ENCODE measurements at places on chromosomes 1 and 21.

DNA sequence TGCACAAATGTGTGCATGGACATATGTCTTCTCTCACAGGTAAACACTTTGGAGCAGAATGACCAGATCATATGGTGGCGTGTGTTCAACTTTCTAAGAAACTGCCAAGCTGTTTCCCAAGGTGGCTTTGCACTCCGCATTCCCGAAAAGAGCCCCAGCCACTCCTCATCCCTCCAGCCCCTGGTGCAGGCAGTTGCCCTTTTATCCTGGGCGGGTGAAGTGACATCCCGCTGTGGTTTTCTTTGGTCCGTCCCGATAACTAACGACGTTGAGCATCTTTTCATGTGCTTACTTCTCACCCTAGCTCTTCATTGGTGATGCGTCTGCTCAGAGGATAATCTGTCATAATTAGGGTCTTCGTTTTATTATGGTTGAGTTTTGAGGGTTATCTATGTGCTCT lies 612.5 kb downstream of the MATN1 start:
- DNase-seq: no peak

DNA sequence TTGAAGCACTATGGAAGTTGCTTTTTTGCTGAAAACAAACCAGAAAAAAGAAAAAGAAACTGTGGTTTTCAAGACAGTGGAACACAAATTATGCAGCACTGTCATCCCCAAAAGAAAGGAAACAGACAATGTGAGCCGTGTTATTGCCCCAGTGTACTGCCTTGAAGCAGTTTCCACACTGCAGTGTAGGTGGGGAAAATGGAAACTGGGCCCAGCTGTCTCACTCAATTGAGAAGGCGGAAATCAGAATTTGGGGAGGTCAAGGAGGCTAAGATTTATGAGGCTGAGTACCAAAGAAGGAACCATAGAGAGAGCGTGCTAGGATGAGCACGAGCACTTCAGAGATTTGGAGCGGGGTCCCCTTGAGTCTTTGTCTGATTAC lies 55.5 kb downstream of the MPZL1 start:
- no peak for DNase-seq

DNA sequence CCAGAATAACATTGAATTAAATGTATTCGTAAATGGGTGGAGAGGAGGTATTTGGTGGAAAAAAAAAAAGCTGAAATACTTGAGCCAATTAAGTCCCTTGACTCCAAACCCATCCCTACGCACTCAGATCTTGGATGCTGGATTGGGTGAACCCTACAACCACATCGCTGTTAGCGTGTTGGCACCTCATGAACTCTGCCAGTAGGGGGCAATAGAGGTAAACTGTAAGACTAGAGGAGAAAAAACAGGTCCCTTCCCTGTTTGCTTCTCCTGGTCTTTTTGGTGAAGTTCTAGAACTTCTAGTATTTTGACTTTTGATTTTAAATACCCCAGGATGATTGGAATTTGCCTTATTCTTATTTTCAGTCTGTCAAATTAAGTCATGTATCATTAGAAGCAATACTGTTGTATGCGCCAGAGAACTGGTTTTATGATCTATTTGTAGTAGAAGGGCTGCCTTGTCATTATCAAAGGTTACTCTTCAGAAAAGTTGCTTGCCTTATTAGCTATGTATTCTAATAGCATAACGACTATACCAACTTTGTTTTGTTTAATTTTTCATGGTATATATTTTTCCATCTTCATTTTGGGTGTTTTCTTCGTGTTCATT lies 1.9 kb upstream of the OR13G1 start:
- no peak for DNase-seq

DNA sequence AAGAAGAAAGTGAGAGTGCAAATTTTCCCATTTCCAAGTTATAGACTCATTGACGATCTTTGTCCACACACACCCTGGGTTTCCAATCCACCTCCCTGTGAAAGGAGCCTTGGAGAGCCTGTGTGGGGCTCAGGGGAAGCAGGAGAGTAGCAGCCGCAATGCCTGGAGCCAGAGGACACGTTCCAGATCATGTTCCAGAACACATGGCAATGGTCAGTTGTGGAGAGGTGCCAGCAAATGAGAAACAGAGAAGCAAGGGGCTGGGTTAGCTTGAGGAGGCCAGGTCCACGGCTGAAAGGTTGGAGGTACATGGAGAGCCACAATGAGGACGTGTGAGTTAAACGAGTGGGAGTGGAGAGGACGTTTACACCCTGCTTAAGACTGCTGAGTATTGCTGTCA lies 33.0 kb upstream of the SIPA1L2 start:
- DNase-seq: no peak

GRCh38 chr1:112465122-112465521 lies 43.6 kb upstream of the WNT2B start:
- DNase-seq: no peak

DNA sequence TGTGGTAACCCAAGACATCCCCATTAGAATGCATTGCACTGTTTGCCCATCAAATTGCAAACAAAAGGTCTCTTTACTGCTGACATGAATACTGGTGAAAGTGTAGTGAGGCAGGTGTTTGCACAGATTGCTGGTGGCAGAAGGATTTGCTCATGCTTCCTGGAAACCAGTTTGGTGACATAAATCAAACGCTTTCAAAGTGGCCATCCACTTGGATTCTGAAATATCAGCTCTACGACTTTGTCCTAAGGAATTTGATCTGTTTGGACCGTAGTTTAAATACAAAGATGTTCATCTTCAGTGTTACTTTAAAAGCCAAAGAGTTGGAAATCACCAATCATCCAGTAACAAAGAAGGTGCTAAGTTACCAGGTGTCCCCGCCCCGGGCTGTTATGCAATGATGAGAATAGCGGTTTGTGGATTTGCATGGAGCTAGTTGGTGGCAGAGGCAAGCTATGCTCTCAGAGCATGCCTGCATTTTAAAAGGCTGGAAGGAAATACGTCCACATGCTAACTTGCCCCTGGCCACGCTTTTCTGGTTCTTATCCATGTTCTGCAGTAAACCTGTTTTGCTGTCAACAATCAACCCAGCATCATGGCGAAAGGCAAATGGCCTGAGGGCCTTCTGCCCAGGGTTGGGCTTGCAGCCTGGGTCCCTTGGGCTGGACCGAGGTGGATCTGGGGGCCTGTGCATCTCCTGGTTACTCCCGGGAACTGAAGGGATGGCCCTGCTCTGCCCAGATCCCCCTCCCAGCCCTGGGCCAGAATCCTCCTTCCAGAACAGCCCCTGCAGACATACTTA lies 49.2 kb downstream of the UMODL1 start:
- DNase-seq: no peak

GRCh38 chr1:233019778-233020325 lies 69.4 kb downstream of the NTPCR start:
- no peak for DNase-seq

GRCh38 chr1:221206076-221206475 lies 326.8 kb downstream of the HLX start:
- DNase-seq: no peak

DNA sequence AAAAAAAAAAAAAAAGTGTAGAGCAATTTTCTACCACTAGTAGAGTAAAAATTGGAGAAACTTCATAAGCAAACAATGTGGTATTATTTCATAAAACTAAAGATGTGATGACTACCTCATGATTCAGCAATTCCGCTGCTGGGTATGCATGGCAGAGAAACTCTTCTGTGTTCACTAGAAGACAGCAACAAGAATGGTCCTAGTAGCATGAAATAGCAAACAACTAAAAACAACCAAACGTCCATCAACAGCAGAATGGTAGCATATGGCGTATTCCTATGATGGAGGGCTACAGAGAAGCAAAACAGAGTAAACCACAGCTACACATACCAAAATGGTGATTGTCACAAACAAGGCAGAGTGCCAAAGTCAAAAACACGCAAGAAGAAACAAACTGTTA lies 18.9 kb downstream of the HTR1D start:
- DNase-seq: no peak

DNA sequence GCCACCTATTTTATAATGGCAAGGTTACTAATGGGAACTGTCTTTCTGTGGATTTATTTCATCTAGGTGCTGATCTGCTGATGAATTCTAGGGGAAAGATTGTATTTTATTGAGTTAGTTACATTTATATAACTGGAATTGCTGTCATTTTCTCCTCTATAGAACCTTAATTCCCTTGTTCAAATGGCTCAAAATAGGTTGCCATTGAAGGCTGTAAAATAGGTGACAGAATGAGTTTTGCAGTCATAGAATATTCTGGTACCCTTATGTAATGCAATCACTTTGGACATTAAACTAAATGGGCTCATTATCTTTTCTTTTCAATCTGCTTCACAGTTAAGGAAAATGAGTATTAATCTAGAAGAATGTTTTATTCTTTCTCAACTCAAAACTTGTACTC lies 131.0 kb downstream of the CTH start:
- DNase-seq: no peak

GRCh38 chr1:2234762-2235113 lies 6.6 kb downstream of the SKI start:
- DNase-seq: no peak

GRCh38 chr1:184757406-184757805 lies 2.7 kb upstream of the EDEM3 start:
- DNase-seq: no peak

DNA sequence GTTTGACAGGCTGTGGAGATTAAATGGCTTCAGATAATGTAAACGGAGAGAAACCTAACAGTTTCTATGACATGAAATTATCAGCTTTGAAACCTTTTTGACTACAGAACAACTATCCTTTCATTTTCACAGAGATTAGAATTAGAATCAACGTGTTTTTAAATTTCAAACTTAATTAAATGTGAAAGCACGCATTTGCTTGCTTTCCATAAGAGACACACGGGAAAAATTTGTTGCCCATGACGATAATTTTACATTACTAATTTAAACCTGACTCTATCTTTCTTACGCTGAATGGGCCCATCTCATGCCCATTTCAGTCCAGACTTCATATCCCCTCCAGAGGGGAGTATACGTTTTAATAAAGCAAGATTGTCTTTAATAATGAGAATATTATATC lies 91.7 kb upstream of the HP1BP3 start:
- DNase-seq: no peak

GRCh38 chr1:29504709-29505410 lies 268.5 kb downstream of the PTPRU start:
- DNase-seq: no peak

DNA sequence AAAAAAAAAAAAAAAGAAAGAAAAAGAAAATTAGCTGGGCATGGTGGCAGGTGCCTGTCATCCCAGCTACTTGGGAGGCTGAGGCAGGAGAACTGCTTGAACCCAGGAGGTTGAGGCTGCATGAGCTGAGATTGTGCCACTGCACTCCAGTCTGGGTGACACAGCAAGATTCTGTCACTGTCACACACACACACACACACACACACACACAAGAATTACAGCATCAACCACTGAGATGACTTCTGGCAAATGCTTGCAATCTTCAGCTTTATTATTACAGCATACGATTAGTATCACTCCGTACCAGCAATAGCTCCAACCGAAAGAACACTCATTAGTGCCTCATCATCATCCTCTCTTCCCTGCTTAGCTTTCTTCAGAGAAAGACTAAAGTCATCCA lies 4.6 kb downstream of the ORC1 start:
- DNase-seq: no peak

- no peak for DNase-seq
Measured at GRCh38 chr1:17509363-17509762, 30.1 kb upstream of the ARHGEF10L start.

DNA sequence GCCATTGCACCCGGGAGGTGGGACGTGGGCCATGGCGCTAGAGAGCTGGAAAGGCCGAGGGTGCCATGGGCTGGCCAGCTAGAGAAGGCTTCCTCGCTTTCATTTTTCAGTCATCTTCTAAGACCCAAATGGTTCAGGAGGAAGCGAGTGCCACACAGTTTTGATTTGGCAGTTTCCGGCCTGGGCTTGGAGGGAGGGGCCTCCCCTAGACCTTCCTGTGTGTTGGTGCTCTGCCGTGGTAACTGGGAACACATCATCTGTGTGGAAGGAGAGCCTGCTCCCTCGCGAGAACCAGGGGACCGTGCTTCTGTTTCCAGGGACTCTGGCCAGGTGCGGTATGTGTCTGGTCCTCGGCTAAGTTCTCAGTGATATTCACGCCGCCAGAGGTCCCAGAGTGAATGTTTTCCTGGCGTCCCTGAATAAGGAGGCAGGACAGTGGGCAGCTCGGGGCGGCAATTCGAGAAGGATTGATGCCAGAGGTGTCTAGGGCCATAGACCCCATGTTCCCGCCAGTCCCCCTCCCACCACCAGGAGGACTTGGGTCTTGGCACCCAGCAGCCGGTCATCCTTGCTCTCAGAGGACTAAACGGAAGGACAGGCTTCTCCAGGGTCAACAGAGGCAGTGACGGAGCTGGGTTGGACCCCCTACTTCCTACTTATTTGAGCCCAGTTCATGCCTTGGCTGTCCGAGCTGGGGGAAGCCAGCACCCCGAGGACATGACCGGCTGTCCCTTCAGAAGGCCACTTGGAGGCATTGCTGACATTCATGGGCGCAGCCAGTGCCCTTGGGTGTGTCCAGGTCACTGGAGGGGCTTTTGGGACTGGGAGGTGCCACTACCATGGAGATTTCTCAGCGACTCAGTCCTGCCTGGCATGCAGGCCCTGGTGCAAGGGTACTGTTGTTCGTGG lies 2.7 kb upstream of the NPHP4 start:
- no peak for DNase-seq

- no peak for DNase-seq
Measured at GRCh38 chr1:204613636-204614035, 71.9 kb downstream of the LRRN2 start.

DNA sequence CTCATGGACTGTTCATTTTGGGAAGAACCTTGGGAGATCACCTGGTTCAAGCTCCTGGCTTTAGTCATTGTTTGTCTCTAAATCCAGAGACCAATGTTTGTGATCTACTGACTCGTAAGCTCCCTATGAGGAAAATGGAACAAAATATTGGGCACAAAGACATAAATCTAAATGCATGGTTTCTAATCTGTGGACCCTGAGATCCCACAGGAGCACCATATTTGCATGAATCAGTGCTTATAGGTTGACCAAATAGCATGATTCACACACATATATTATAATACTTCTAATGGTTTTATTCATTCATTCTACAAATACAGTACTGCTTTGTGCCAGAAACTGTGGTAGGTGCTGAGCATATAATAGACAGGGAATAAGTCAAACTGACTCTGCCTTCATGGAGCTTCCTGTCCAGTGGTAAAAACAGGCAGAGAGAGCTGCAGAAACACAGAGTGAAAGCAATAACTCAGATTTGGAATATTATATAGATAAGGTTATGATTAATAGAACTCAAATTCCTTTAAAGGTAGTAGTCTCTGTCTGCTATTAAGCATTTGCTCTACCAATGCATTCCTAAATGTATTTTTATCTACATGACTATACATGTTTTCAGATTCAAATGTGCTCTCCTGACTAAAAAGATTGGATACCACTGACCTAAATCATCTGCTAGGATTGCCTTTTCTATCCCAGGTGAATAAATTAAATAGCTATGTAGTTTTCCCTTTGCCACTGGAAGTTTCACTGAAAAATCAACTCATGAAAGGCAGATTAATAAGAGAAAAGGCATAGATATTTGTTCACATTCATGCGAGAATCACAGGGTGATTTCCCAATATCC lies 198.6 kb upstream of the CAMK1G start:
- no peak for DNase-seq

GRCh38 chr1:199551967-199552565 lies 475.4 kb upstream of the NR5A2 start:
- DNase-seq: no peak

GRCh38 chr1:107767156-107767582 lies 197.8 kb downstream of the VAV3 start:
- no peak for DNase-seq

All from stimulated activated CD8-positive, alpha-beta memory T cell treated with anti-CD3 and anti-CD28 coated beads, Interleukin-4, amount 100 ng/mL, for 4 hours (primary cell).